ENCODE measurements at places on chromosomes 7 and 10.

GRCh38 chr7:29996321-29996720 lies 6.7 kb upstream of the SCRN1 start:
- DNase-seq: no peak

GRCh38 chr10:122992031-122992585 lies 11.9 kb downstream of the PSTK start:
- no peak for DNase-seq

DNA sequence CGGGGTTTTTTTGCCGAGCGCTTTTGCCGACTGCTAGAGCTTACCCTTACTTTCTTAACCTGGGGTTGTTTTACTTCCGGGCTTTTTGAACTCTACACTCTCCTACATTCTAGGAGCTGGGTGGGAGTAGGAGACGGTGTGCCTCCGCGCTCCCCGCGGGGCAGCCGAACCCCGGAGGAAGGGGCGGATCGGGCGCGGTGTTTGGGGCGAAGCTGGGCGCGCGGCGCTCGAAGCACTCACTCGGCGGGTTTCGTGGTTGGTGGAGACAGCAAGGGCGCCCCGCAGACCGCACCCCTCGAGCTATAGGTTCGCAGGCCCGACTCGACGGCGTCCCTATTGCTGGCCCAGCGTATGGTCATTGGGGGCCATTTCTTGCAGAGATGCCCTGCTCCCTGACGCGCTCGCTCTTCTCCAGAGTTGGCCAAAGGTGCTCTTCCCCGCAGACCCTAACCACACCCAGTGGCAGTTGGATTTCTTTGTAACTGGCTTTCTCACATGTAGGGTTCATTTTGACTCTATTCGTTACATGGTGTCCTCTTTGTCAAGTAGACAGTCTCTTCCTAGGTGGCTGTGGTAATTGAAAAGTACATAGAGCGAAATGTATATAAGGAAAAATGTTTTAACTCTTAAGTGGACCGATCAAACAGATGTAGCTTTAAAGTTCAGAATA lies 364 bp downstream of the ZNF518A start:
- DNase-seq: no peak

DNA sequence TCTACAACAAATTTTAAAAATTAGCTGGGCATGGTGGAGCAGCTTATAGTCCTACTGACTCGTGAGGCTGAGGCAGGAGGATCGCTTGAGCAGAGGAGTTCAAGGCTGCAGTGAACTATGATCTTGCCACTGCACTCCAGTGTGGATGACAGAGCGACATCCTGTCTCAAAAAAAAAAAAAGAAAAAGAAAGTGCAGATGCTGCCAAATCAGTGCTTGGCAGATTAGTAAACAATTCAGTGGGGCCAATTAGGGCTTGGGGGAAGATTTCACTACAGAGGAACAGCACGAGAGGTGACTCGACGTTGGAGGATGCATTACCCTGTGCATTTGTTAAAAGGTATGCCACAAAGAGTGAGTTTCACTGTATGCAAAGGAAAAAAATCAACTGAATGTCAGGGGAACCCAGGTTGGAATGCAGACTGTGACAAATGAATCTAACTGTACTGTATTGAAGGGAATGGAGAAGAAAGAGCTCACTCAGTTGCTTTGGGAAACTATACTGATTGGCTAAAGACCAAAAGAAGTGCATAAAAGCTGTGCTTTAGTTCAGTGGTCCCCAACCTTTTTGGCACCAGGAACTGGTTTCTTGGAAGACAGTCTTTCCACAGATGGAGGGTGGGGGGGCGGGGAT lies 31.6 kb downstream of the GARIN1A start:
- no peak for DNase-seq

- DNase-seq: no peak
Measured at GRCh38 chr10:7701158-7701742, 1.9 kb upstream of the ITIH2 start.

DNA sequence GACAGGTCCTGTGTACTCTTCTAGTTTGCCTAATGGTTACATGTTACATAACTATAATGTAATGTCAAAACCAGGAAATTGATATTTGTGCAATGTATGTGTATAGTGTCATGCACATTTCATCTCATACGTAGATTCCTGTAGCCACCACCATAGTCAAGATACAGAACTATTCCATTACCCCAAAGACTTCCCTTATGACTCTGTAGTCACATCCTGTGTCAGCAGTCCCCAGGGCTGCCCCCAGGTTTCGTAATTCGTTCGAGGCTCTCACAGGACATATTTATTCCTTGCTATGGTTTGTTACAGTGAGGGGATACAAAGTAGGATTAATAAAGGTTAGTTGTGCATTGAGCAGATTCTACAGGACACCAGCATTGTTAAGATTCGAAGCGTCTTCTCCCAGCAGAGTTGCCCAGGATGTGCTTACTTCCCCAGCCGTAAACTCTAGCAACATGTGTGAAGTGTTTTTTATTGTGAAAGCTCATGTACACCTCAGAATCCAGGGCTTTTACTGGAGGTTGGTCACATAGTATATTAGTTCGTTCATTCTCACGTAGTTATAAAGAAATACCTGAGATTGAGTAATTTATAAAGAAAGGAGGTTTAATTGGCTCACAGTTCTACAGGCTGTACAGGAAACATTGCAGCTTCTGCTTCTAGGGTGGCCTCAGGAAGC lies 18.6 kb downstream of the RABGEF1 start:
- no peak for DNase-seq

DNA sequence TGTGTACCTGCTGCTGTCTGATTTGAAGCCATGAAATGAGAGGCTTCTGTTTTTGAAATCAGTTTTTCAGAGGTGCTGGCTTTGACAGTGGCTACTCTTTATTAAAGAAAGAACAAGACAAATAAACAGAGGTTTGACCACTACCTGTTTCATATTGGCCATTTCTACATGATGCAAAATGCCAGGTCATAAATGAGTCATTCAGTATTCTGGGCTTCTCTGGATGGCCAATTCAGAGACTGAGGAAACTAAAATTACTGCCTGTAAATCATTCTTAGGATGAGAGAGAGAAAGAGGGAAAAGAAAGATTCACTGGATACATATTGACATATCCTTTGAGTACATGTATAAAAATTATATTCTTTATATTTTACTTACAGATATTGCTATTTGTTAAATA lies 303.3 kb upstream of the ETV1 start:
- DNase-seq: no peak

DNA sequence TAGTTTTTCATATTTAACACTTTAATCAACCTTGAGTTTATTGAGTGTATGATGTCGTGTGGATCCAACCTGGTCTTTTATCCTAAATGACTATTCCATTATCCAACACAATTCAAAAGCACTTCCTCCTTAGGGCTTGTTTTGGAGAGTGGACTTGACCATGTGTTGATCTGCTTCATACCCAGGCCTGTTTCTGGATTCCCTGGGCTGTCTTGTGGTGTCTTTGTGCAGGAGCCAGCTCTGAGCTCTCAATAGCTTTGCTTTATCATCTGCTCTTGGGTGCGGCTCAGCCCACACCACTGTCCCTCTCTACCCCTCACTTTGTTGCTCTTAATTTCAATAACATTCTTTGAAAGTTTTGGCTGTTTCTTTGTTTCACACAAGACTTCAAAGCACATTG lies 70.9 kb upstream of the CHST15 start:
- DNase-seq: no peak
